ENCODE measurements at places on chromosomes 12 and 14.

DNA sequence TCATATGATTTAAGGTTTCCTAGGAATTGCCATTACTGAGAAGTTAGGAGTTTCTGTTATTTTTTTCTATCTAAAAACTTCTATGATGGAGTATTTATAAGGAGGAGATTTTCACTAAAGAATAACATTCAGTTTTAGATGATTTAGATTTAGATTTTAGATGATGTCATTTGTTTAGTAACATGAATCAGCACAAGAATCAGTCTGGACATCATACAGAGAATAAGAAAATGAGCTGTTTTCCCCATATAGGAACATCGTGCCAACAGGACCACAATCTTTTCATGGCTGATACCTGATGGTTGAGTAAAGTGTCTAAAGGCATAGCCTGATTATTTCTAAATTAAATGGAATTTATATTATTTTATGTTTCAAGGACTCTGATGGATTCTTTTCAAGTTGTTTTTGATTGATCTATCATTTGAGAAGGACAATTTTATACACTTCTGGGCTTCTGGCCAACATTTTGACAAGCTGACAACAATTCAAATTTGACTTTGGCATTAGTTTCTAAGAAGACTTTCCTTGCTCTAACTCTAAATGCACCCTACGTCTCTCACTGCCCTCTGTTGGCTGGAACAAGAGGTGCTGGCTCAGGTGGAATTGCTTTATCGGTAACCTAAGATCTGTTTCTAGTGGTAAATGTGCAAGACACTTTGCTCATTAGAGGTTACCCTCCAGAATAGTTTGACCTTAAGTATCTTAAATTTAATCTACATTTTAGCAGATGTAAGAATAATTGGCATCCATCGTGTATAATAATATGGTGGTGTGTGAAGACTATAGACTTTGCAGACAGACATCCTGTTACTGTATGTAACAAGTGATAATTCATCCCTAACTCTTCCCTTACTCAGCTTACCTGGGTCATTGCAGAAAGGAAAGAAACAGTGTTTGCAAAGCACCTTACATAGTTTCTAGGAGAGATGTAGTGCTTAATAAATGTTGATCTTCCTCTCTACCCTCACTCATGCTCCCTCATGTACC lies 42.8 kb upstream of the CPSF6 start:
- peak; percentile 25 for DNase-seq

DNA sequence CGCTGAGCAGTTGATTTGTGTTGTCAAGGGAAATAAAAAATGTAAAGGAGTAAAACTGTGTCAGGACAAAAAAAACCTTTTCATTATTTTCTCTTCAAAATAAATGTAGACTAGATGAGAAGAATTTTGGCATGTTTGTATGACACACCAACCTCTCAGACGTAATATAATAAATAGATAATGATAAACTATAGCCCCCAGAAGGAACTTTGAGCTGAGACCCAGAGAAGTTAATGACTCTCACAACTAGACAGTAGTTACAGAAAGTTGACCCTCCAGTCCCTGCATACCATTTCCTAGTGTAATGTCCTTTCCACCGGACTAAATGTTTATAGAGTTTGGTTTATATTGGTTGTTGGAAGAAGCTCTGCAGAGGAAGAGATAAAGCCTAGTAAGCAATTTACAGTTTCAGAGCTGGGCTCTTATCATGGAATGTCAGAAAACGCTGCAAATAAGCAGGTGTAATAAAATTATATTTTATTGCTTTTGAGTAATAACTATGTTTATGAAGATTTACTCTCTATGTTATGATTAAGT lies 97.3 kb downstream of the TRHDE start:
- DNase-seq: no peak

DNA sequence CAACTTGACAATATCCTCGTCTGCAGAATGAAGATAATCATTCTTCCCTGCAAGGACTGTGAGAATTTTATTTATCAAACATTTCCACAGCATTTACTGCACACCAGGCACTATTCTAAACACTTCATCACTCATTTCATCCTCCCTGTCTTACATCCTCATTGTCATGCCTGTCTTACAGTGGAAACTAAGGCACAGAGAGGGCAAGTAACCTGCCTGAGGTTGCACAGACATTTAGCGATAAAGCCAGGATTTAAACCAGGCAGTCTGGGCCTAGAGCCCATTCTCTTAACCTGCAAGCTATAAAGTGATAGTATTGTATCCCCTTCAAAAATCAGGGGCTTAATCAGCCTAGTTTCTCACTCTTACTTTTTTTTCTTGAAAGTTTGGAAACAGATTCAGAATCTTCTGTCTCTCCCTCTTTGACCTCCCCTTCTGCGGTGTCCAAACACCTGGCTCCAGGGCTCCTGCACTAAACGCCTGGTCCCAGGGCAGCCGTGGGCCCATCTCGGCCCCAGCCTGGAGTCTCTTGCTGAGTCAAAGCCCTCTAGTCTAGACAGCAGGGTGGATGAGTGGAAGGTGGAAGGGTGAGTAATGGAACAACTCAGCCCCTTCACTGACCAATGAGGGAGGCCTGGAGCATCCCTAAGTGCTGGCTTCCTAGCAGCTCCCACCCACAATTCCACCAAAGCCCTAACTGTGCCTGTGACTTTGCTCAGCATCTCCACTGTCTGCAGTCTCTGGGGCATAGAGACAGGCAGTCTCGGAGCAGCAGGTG lies 12.5 kb downstream of the ISM2 start:
- DNase-seq: peak; percentile 94

DNA sequence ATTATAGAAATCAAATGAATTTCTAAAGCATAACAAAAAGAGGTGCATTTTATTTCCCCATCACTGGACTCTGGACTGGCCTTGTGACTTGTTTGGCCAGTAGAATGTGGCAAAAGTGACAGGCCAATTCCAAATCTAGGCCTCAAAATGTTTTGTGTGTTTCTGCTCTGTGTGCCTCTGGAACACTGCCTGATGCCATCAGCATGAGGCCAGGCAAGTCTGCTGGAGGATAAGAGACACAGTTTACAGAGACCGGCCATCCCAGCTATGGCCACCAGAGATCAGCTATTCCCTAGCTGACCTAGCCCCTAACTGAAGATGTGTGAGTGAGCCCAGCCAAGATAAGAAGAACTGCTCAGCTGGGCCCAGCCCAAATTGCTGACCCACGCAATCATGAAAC lies 32.9 kb downstream of the ASCL1 start:
- no peak for DNase-seq

GRCh38 chr14:85295318-85295717 lies 234.6 kb upstream of the FLRT2 start:
- no peak for DNase-seq

DNA sequence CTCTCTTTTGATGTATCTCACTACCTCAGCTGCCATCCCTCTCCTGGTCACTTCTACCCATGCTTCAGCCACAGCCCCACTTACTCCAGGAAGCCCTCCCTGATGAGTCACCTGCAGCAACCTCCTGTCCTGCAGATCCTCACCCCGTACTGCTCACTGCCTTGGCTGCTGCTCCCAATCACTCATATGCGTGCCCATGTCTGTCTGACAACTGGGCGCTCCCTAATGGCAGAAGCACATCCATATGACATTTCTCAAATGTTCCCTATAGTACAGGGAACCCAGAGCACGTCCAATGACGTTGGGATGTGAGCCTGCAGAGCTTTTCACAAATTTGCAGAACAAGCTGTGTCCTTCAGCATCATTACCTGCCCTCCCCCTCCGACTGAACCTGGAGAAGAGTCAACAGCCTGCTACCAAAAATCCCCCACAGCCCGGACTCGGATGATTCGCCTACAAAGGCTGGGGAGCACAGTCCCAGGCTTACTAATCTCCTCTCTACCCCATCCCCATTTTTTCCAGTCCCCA lies 90.0 kb downstream of the SINHCAF start:
- no peak for DNase-seq

- peak; percentile 63 for DNase-seq
Measured at GRCh38 chr14:34098045-34098984, 147.4 kb upstream of the EGLN3 start.

- no peak for DNase-seq
Measured at GRCh38 chr12:47078086-47078395, 1.4 kb upstream of the PCED1B start.

- no peak for DNase-seq
Measured at GRCh38 chr12:7136071-7136470, 5.9 kb downstream of the CLSTN3 start.

DNA sequence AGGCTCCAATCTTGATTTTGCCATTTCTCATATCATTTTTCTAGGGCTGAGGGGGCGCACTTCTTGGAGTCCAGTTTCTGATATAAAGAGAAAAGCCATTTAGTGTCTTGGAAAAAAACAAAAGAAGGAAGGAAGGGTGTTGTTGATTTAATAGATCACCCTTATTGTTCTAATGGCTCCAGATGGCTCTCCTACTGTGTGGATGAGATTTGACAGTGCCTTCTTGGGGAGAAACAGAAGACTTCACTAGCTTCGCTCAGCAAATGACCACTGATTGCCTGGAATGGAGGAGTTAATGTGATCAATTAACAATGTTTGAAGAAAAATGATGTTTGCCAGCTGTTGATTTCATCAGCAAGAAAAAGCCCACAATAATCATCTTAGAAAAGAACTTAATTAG lies 216.2 kb downstream of the APAF1 start:
- no peak for DNase-seq

DNA sequence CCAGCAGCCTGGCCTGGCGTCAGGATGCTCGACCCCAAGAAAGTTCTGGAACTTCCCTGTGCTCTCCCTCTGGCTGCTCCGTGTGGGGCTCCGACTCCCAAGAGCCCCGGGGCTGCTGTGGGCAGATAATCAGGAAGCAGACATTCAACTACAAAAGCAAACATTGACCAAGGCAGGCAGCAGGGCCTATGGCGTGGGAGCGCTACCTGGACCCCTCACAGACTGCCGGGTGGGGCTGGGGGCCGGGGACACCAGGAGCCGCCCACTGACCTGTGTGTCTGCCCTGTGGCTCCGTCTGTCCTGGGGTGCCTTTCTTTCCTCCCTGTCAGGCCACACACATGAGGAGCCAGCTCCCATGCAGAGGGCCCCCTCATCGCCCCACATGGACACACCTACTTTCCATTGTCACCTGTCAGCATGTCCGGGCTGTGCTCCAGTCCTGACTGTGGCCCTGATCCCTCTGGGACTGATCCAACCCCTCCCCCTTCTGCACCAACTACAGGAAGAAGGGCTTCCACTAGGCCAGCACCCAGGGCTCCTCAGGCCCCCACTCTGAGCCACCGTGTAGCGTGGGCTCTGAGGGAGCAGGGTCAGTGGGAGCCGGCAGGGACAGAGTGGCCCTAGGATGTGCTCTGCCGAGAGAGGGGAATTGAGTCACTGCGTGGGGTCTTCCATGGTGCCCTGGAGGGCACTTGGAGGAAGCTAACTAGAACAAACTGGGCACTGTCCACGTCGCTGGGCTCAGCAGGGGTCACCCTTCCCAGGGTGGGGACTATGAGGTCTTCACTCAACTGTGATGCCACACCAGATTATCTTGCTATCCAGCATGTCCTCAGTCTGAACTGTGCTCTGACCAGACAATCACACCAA lies 215.4 kb upstream of the C14orf180 start:
- no peak for DNase-seq

GRCh38 chr14:33647385-33647786 lies 303.5 kb downstream of the EGLN3 start:
- peak; percentile 96 for DNase-seq

GRCh38 chr14:89909586-89909985 lies 44.9 kb downstream of the EFCAB11 start:
- DNase-seq: no peak

GRCh38 chr12:6380141-6381121 lies 3.5 kb upstream of the LTBR start:
- peak; percentile 80 for DNase-seq

DNA sequence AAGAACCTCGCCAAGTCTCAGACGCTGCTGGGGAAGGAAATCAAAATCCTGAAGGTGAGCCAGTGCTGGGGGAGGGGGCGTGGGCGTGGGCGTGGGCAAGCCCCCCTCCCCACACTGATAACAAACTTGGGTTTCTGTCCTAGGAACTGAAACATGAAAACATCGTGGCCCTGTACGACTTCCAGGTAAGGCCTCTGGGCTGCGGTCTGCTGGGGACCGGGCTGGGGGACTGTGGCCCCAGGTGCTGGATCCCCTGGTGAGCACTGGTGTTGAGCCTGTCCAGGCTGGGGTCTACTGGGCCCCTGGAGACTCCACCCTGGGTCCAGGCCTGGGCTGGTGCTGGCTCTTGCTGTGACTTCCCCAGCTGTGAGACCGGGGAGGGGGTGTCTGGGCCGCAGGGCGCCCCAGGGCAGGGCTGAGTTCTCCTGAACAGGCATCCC lies 1.2 kb downstream of the ULK1 start:
- no peak for DNase-seq

DNA sequence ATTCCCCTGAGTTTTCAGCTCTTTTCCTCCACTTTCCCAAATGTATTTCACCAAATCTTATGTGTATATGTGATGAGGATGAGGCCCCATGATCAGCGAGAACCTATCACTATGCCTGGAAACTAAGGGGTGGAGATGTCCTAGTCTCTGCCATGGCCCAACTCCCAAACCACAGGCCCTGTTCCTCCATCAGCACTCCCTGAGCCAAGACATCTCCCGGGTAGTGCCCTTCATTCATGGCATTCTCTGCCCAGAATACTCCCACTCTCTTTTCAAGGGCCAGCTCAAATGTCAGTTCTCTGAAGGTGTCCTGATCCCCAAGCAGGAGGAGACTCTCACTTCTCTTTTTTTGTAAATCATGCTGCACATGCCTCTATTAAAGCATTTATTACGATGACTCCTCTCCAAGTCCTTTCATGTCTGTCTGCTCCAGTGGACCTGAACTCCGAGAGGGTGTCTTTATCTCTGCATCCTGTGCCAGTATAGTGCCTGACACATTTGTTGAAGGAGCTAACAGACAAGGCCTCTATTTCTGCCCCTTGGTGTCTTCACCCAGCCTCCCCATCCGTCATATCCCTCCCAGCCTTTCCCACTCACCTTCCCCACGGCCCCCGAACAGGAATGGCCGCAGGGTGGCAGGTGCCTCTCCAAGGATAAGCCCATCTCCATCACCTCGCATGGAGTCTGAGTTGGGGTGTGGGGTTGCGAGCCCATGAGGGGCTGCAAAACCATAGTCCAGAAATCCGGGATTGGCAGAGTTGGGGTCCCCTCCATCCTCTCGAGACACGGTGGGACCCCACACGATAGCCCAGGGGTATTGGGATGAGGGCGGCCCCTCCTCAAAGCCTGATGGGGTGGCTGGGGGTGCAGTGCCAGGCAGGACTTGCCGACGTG lies 3.7 kb downstream of the PIANP start:
- DNase-seq: peak; percentile 38

GRCh38 chr14:64440494-64440893 lies 24.8 kb upstream of the AKAP5 start:
- peak; percentile 61 for DNase-seq

DNA sequence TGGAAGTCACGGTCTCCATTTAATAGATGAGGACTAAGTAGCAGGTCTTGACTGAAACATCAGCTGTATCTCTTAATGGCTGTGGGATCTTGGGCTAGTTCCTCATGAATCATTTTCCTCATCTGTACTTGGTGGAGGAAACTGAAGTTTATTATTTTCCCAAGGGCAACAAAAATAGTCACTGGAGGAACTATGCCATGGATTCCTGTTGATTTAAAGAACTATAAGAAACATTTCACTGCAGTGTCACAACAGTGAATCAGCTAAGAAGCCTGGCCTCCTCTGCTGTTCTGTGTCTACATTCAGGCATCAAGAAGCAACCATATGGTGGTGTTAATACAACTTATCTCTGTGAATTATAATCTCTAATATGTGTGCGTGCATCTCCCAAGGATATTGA lies 200.5 kb downstream of the STXBP6 start:
- DNase-seq: peak; percentile 74

Data from GM23248 (cell line).